ENCODE measurements at places on chromosomes 5 and 9.

DNA sequence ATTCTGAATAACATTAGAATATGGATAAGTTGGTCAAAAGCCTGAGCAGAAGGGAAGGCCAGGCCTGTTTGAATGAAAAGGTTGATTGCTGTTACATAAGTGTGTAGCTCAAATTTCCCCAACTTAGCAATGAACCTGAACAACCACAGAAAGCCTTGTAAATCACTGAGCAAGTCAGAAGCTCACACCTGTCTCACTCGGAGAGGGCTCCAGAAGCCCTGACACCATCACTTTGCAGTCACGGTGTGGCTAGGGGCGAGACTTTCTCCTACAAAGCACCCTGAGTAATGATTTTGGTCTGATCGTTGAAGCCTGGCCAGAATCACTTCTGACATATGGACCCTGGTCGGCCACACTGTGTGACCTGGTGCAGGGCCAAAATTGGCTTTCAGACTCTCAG is 62.0 kb downstream of the MTX3 start:
- H3K4me1 ChIP-seq = no peaks in the 10 kb centered on the region
- H3K36me3 ChIP-seq = no peaks in the 10 kb centered on the region
- peaks cover 2% of the 10 kb centered on the region for H3K27me3 ChIP-seq
- no peak overlapping the region for H3K4me3 ChIP-seq
- DNase-seq = no peak

DNA sequence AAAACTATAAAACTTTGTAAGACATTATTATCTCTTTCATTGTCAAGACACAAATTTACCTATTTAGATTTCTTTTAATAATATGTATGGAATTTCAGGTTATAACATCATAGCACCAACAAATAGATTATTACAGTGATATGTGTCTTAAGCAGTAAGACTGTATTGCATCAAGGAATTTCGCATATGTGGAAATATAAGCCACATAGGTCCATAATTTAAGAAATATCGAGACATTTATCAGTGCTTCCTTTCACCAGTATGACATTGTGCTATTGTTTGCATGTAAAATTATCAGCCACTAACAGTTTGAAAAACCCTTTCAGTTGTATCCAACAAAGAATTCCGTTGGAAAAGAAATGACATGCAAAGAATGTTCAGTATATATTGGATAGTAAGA is 186.7 kb upstream of the RASA1 start:
- H3K27ac ChIP-seq = peak overlapping the region; percentile 74
- DNase-seq = no peak
- no peaks in the 10 kb centered on the region for H3K27me3 ChIP-seq
- peaks cover 29% of the 10 kb centered on the region for H3K4me1 ChIP-seq

DNA sequence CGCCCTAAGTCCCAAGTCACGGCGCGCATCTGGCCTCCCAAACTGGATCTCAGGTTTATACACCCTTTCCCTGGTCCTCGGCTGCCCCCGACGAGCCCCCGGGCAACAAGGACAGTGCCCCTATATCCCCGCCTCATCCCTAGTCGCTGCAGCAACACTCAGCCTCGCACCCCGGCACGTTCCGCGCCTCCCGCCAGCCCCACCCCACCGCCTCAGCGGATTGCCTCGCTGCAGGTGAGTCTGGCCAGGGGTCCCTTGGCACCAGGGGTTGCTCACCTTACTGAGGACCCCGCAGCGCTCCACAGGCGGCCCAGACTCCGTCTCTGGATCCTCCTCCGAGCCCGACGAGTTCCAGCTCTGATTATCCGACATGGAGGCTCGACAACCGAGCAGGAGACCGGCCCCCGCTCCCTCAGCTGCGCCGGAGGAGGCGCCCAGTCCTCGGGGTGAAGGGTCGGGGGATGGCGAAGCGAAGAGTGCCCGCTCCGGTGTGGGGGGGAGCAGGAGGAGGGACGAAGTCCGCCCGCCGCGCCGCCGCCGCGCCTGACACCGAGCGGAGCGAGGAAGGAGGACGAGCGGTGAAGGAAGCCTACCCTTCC is 494 bp downstream of the CERT1 start:
- peak overlapping the region; percentile 96 for H3K27ac ChIP-seq
- DNase-seq = no peak
- peaks cover 42% of the 10 kb centered on the region for H3K4me1 ChIP-seq
- peak overlapping the region; percentile 95 for H3K4me3 ChIP-seq
- no peaks in the 10 kb centered on the region for H3K27me3 ChIP-seq
- peaks cover 11% of the 10 kb centered on the region for H3K36me3 ChIP-seq

DNA sequence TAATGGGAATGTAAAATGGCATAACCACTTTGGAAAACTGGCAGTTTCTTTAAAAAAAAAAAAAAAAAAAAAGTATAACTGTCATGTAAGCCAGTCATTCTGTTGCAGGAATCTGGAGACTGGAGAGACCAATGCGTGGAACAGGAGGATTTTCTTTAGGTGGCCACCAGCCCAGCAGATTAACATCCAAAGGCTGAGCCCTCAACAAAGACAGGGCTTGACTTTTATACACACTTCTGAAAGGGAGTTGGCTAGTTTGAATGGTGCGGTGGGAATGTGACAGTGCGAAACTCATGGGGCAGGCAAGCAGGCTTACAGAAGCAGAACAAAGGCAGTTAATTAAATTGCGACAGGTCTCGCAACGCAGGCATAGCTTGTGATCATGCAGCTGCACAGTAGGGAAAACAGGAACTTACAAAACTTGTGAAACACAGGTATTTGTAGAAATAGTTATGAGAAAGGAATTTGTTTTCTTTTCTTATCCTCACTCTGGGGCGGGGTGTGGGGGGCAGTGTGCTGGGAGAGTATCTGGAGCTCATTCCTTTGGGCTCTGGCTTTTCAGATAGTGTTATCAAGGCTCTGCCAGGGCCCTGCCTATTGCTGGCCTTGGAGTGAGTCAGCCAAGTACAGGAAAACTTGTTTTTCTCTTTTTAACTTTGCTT is 12.0 kb downstream of the UIMC1 start:
- peak; percentile 34 for DNase-seq
- H3K27me3 ChIP-seq = no peaks in the 10 kb centered on the region
- H3K36me3 ChIP-seq = peaks cover 6% of the 10 kb centered on the region
- H3K27ac ChIP-seq = peak overlapping the region; percentile 82
- peak overlapping the region; percentile 52 for H3K4me3 ChIP-seq

DNA sequence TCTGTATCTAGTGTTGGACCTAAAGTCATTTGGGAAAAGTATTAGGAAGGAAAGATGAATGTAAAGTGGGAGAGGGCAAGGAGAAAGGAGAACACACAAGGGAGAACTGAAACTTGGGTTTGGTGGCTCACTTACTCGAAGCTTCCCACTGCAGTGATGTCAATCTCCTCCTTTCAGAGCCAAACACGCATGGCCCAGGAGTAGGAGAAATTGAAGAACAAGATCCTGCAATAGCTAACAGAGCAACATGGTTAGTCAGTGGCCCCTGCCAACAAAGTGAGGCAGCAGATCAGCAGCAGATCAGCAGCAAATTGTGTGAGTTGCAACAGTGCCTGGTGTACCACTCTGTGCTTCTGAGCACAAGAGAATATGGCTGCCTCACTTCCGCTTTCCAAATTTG is 366.4 kb downstream of the PSAT1 start:
- H3K27me3 ChIP-seq = no peaks in the 10 kb centered on the region
- no peak overlapping the region for H3K4me3 ChIP-seq
- no peaks in the 10 kb centered on the region for H3K36me3 ChIP-seq
- H3K4me1 ChIP-seq = peaks cover 3% of the 10 kb centered on the region

- peaks cover 4% of the 10 kb centered on the region for H3K36me3 ChIP-seq
- no peaks in the 10 kb centered on the region for H3K4me1 ChIP-seq
- H3K27me3 ChIP-seq = no peaks in the 10 kb centered on the region
- H3K4me3 ChIP-seq = no peak overlapping the region
- H3K27ac ChIP-seq = no peak overlapping the region
- no peak for DNase-seq
Measured at GRCh38 chr9:111700776-111701175, 39.4 kb downstream of the GNG10 start.

- DNase-seq = no peak
- H3K27ac ChIP-seq = no peak overlapping the region
- peaks cover 4% of the 10 kb centered on the region for H3K36me3 ChIP-seq
- H3K4me1 ChIP-seq = no peaks in the 10 kb centered on the region
- peaks cover 4% of the 10 kb centered on the region for H3K27me3 ChIP-seq
- H3K4me3 ChIP-seq = no peak overlapping the region
Measured at GRCh38 chr5:94395468-94395867, 222.9 kb downstream of the KIAA0825 start.

DNA sequence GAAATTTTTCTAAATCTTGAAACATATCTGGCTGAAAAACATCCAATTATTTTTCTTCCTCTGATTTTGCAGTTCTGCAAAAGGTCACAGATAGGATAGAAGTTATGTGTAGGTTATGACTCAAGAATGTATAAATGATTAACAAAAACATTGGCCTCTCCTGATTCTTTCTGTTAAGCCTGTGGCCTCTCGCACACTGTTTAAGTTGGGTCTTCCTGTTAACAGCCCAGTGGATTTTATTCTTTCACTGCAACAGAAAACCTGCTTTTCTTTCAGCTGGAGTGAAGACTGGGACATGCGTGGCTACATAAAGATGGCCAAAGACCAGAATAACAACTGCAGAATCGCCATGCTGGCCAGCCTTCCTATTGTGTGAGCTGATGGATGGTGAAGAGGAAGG is 17.1 kb upstream of the SPATA31E1 start:
- no peak overlapping the region for H3K4me3 ChIP-seq
- H3K4me1 ChIP-seq = peaks cover 3% of the 10 kb centered on the region
- peaks cover 6% of the 10 kb centered on the region for H3K27me3 ChIP-seq
- no peak for DNase-seq
- H3K27ac ChIP-seq = no peak overlapping the region
- H3K36me3 ChIP-seq = no peaks in the 10 kb centered on the region

Measured in memory B cell (primary cell).